ENCODE measurements at places on chromosomes 3 and 15.

GRCh38 chr3:105730801-105731354 is 137.9 kb downstream of the CBLB start:
- peak; percentile 7 for DNase-seq

DNA sequence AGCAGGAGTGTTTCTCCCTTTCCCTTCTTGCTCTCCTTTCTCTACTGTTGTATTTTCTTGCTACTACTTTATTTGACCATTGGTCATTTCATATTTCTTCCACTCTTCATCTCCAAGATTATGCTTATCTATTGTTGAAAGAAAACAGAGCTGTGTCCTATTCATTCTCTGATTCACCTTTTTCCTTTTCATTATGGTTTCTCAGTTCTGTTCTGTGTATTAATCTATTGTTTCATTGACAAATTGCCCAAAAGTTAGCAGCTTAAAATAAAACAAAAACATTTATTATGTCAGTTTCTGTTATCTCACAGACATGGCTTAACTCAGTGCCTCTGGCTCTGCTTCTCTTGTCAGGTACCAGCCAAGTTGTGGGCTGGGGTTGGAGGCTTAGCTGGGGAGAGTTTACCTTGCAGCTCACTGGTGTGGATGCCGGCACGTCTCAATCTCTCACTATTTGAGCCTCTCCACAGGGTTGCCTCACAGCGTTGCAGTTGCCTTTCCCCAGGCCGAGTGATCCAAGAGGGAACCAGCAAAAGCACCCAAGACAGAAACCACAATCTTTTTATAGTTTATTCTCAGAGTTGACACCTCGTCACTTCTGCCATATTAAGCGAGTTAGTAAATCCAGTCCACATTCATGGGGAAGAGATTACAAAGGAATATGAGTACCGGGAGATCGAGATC is 36.9 kb upstream of the FILIP1L start:
- DNase-seq = no peak

GRCh38 chr3:117168896-117169295 is 459.3 kb downstream of the TUSC7 start:
- no peak for DNase-seq

DNA sequence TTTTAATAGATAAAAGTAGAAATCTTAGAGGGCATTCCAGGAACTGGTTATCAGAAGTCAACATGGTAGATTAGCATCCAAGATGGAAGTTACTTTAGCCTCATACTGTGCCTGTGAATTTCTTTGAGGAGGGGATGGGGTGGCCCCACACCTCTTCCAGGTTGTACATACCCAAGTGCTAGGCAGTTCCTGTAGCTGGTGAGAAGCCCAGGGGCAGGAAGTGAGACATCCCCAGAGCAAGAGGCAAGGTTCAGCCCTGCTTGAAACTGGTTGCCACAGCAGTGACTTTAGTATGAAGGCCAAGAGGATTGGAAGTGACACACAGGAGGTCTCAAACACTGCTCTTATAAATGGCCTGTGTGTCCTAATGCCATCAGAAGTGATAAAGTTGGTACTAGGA is 11.9 kb downstream of the GTPBP8 start:
- no peak for DNase-seq

GRCh38 chr15:41961595-41962202 is 10.7 kb downstream of the EHD4 start:
- DNase-seq = no peak

GRCh38 chr3:16103472-16103871 is 71.0 kb upstream of the GALNT15 start:
- no peak for DNase-seq

DNA sequence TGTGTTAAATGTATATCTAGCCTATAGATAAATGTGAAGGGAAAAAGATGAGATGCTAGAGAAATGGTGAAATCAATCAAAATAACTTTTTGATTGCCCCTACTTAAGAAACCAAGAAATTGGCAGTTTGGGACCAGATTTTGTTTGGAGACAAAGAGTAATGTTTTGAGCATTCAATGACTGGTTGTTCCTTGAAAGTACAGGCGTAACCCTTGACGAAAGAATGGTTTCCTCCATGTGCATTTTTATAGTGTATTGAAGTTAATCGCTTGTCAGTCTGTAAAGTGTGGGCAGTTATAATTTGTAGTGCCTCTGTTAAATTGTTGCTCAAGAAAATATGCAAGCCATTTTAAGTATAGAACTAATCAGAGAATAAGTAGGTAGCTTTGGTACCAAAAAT is 1.2 kb downstream of the KIF23 start:
- no peak for DNase-seq

DNA sequence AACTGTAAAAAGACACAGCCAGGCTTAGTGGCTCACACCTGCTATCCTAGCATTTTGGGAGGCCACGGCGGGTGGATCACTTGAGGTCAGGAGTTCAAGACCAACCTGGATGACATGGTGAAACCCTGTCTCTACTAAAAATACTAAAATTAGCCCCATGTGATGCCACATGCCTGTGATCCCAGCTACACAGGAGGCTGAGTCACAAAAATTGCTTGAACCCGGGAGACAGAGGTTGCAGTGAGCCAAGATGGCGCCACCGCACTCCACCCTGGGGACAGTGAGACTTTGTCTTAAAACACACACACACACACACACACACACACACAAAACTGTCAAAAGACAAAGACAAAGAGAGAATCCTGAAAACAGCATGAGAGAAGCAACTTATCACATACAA is 18.0 kb downstream of the SPCS1 start:
- DNase-seq = no peak
